ENCODE measurements at places on chromosomes 5 and 9.

GRCh38 chr5:116908537-116908936 lies 333.9 kb upstream of the SEMA6A start:
- no peak for DNase-seq

DNA sequence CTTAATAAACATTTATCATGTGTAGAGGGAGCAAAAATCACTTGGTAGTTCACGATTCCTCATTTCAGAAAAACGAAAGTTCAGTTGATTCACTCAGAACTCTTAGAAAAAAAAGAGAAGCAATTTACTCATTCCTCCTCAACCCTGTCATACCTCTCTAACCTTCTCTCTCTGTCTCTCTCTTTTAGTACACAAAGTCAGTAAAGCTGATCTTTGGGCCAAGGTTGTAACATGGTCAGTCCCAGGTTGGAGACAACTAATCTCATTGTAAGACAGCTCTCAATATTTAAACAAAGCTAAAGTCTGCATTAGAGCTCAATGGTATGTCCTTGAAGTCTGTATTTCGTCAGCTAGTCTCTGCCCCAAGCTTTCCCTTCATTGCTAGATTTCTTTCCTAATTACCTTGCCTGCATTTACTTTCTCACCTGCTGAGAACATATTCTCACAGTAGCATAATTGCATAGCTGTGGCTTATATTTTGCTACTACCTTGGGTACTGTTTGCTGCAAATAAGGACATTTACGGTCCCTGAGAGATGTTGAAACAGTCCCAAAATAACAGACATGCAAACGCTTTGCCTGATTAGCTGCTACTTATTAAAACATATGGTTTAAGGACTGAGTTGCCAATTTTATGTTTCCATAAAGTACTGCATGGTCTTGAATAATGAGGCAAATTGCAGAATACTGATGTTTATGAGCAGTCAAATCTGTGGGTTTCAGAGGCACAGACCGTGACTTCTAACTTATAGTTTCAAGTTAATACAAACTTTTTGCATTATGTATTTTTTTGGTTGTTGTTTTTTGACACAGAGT lies 138.3 kb downstream of the GPBP1 start:
- DNase-seq, result no peak

DNA sequence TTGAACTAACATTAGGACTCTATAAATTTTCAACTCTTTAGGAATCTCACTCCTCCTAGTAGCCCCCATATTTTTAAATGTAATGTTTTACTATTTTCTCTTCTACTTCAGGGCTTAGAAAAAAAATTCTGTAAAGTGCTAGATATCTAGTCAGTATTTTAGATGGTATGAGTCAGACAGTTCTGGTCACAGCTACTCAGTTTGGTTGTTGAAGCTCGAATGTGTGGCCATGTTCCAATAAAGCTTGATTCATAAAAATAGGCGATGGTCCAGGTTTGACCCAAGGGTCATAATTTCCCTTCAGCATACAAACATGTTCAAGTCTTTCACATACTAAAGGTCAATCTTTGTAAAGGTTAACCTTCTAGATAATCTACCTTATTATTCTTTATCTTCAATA lies 566.0 kb upstream of the CDH18 start:
- DNase-seq, result no peak

- DNase-seq, result no peak
Observed at GRCh38 chr5:6868171-6868570, 154.9 kb downstream of the TENT4A start.

- DNase-seq, result no peak
Observed at GRCh38 chr5:132853323-132853722, 12.9 kb downstream of the GDF9 start.

- no peak for DNase-seq
Observed at GRCh38 chr5:124755565-124755964, 9.1 kb upstream of the ZNF608 start.

DNA sequence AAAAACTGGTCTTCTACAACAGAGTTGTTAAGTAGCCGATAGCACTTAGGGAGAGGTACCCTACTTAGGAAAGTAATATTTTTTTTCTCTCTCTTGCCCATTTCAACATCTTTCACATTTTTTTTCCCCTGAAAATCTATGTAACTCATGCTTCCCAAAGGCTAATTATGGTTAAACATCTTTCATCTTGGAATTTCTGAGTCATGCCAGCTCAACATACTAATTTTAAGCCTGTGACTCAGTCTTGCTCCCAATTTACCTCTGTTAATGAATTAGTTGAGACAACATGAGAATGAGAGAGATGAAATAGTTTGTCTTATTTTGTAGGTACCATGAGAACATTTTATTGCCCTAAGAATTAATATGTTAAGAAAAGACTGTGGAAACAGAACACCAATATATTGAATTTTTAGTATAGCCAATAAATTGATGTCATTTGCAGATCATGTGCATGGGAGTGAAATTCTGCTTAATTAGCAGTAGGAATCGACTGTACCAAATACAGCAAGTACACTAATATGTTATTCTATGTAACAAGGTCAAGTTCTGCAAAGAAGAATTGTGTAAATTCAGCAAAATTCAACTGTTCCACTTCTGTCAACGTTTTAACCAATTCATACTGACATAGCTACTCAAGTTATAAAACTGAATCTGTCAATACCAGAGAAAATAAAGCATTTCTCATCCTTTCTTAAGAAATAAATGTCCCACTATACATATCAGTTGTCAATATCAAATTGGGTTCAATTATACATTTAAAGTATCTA lies 550.0 kb downstream of the PTPRD start:
- DNase-seq, result no peak

DNA sequence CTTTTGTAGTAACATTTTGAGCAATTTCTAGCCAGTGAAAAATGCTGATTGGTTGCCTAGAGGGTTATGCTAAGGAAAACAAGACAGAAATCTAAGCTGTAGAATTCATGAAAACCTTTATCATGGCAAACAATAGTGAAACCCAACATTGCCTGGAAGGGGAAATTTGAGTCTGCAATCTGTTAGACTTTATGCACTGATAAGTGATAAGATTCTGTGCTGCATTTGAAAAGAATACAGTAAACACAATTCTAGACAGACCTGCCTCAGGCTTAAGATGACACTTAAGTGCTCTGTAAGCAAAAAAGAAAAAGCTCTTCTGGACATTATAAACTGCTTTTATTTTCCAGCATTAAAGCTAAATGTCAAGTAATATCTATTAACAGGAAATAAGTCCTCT lies 519.3 kb downstream of the ISL1 start:
- no peak for DNase-seq

- no peak for DNase-seq
Observed at GRCh38 chr5:82641331-82642003, 363.3 kb upstream of the RPS23 start.

GRCh38 chr5:165137701-165138100 lies 1632.3 kb downstream of the MAT2B start:
- DNase-seq, result no peak

DNA sequence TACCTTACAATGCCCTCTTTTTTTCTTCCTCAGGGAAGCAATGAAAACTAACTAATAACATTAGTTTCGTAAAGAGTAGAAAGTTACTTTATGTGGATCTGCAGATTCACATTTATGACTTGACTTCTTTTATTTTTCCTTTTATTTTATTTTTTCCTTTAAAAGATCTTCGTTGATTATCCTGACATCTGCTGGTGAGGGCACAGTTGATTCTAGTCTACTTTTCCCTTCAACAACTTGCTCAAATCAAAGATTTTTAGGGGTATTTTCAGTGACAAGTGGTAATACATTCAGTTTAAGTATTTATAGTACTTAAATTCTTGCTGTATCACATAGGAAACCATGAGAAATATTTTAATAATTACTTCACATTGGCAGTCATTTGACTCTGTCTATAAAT lies 4.9 kb downstream of the EDIL3 start:
- DNase-seq, result no peak

GRCh38 chr5:81590498-81591384 lies 160.2 kb downstream of the SSBP2 start:
- no peak for DNase-seq

- DNase-seq, result no peak
Observed at GRCh38 chr9:7639471-7639870, 160.1 kb downstream of the DMAC1 start.

DNA sequence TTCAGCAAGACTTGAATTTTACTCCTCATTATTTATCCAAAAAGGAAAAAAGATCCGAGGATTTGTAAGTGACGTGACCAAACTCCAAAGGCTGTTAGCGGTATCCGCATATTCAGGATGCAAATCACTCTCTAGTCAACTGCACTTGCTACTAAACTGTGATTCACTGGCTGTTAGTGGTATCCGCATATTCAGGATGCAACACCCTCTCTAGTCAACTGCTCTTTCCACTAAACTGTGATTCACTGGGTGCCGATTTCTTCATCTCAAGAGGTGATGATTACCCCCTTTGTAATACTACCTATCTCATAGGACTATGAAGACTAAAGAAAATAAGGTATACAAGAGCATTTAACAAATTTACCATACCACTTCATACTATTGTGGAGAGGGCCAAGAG lies 5.7 kb downstream of the MAPKAP1 start:
- DNase-seq, result no peak

GRCh38 chr9:86713970-86714369 lies 233.3 kb downstream of the GAS1 start:
- no peak for DNase-seq

DNA sequence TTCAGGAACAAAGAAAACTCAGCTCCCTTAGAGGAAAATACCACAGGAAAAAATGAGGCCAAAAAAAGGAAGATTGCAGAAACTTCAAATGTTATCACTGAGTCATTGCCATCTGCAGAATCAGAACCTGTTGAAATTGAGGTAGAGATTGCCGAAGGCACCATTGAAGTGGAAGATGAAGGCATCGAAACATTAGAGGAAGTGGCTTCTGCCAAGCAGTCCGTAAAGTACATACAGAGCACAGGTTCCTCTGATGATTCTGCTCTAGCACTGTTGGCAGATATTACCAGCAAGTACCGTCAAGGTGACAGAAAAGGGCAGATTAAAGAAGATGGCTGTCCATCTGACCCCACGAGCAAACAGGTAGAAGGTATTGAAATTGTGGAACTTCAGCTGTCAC lies 30.8 kb upstream of the NIM1K start:
- no peak for DNase-seq

DNA sequence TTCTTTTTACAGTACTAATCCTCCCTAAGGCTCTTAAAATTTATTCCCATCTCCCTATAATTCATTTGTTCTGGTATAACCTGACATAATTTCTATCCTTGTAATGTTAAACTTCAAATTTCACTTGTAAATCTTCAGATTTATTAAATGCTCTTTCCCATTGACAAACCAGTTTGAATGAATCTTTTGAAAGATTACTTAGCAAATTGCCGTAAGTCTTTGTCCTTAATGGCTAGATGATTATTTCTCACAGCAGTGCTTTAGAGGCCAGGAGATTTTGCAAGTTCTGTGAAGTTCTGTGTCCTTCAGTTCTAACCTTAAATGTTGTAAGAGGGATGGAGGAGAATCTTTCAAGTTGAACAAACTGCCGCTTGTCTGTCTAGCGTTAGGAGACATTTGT lies 4.2 kb downstream of the SLC44A1 start:
- DNase-seq, result no peak

- no peak for DNase-seq
Observed at GRCh38 chr5:140025736-140026135, 17.4 kb downstream of the NRG2 start.

DNA sequence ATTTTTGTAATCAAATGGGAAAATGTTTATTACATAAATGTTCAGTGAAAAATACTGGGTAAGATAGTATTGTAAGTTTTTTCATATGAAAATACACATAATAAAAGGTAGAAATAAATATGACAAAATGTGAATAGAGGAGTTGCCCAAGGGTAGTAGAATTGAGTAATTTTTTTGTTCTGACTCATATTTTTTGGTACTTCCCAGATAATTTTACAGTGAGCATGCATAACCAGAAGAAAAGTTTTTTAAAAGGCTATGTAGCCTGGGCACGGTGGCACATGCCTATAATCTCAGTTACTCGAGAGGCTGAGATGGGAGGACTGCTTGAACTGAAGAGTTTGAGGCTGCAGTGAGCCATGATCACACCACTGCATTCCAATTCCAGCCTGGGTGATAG lies 116.9 kb downstream of the PIP5K1B start:
- DNase-seq, result no peak

GRCh38 chr5:2658447-2658846 lies 93.0 kb downstream of the IRX2 start:
- DNase-seq, result no peak

GRCh38 chr9:109454601-109455155 lies 43.4 kb downstream of the PTPN3 start:
- no peak for DNase-seq

DNA sequence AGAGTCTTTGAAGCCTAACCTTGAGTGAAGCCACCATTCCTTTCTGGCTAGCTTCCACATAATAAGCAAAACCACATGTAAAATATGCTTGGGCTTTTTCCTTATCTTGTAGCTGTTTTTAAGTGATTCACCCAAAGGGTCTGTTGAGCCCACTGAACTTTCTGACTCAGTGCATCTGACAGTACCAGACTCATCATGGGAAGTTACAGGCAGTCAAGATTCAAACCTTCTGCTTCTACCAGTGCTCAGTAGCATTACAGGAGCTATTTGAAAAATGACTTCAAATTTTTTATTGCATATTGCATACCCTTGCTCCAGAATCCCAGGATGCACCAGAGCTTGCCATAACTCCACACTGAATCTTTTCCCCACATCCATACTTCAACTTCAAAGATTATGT lies 87.5 kb upstream of the PTPRD start:
- DNase-seq, result no peak

DNA sequence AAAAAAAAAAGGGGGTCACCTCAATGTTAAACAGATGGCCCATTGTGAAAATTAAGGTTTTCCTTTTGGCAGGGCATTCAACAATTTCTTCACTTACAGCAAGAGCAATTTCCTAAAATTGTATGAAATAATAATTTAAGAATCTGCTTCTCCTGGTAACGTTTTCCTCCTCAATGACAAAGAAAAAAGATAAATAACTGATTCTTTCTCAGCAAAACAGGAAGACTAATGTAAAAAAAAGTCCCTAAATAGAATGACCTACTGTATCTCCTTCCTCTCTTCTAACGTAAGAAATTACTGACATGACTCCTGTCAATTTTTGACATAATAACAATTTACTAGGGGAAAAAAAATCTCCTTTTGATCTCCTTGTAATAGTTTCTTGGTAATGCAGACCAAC lies 25.5 kb downstream of the ABHD17B start:
- DNase-seq, result no peak

GRCh38 chr9:108813951-108814601 lies 41.7 kb downstream of the ACTL7B start:
- DNase-seq, result no peak

GRCh38 chr5:64767959-64768357 lies 533 bp downstream of the SREK1IP1 start:
- DNase-seq, result no peak

DNA sequence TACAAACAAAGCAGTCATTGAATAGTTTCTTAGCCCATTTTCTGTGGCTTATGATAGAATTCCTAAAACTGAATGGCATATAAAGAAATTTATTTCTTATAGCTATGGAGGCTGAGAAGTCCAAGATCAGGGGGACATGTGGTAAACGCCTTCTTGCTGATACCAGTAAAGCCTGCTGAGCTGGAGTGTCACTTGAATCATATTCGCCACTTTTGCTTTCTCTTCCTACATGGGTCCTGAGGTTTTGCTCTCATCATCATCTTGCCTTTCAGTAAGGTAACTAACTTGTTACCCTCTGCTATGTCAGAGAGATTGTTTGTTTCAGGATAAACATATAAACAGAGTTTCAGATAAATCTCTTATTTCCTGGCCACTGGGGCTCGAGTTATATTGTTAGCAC lies 203.3 kb upstream of the DMRT1 start:
- DNase-seq, result no peak
